ENCODE measurements at places on chromosomes 11 and 22.

GRCh38 chr22:28029201-28029948, 110.3 kb upstream of the PITPNB start:
- no peak for DNase-seq

- DNase-seq, result no peak
Measured at GRCh38 chr22:19064354-19065054, 57.7 kb downstream of the DGCR2 start.

- peak; percentile 36 for DNase-seq
Measured at GRCh38 chr11:30586251-30587144, at the start of gene MPPED2. MPPED2 (minus strand) TSS chr11:30586353; CDS start chr11:30580373, 5,980 bp downstream.

DNA sequence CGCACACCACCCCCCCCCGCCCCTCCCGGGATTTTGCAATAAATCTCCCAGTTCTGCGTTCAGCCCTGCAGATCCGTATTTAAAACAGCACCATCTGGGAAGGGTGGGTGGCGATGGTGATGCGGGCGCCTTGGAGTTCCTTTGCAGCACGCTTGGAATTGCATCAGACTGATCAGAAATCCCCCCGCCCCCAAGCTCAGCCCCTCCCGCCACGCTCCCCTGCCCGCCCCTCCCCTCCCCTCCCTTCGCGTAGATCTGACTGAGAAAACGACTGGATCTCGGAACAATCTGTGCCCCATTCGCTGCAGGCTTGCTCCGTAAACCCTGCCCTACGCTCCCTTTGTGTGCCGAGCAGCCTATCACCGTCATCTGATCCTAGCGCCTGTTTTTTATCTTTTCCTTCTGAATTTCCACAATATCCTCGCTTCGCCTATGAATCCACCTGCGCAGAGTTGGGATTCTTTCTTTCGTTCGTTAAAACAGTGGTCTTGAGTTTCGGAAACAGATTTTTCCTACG, 18.1 kb upstream of the BDNF start:
- no peak for DNase-seq

DNA sequence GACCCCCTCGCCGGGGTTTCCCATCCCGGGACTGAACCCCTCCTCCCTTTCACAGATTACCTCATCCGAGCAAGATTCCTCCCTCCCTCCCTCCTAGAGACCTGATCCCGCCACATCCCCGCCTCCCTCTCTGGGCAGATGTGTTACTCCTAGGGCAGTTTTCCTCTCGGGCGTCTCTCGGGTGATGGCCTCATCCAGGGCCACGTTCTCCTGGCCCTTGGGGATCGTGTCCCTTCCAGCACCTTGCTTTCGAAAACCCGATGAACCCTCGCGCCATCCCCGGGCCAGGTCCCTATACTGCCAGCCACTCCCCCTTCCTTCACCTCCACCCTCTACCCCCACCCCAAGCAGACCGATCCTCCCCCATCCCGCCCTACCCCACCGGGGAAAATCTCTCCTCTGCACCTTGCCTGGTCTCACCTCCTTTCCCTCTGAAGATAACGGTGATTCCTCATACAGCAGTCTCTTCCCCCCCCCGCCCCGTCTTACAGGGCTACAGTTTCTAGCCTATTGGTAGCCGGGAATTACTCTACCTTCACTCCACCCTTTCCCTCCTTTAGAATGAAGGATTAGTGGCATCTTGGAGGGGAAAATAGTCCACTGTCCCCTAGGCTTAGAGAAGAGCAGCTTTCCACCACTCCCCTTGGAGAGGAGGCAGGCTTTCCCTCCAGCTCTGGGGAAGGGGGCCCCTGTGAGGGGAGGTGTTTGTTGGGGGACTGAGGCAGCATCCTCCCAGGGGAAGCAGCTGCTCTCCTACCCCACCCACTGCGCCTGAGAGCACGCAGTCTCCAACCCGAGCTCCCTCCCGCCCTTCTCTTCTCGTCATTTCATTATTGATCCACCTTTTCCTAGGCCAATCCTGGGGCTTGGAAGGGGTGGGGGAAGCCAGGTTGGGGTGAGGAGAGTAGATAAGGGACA, 1.2 kb downstream of the KMT2A start:
- peak; percentile 64 for DNase-seq

GRCh38 chr11:1966531-1966930, 19.4 kb downstream of the MRPL23 start:
- no peak for DNase-seq

DNA sequence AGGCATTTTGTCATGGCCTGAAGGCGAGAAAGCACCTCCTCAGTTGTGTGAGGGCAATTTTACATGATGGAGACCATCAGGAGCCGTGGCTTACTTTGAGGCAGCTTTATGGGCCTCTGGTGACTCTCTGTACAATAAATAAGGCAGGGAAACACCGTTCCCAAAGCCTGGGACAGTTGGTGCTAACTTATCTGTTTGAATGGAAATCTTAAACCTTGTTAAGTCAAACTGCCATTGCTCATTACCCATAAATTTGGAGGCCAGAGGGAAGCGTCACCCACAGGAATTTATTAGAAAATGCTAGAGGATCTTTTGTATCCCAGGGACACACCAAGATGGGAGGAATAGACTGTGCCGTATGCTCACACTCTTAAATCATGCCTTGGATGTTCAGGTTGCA, 1156.9 kb downstream of the BRD1 start:
- no peak for DNase-seq

Data from activated CD8-positive, alpha-beta T cell treated with anti-CD3 and anti-CD28 coated beads, Interleukin-2, amount 10 ng/mL, durations not matched to agents 7 days and 5 days (primary cell).